Stimulated activated CD4-positive, alpha-beta T cell treated with anti-CD3 and anti-CD28 coated beads, Interleukin-4, amount 100 ng/mL, for 4 hours (primary cell): ENCODE measurements at places on chromosomes 4 and X.

DNA sequence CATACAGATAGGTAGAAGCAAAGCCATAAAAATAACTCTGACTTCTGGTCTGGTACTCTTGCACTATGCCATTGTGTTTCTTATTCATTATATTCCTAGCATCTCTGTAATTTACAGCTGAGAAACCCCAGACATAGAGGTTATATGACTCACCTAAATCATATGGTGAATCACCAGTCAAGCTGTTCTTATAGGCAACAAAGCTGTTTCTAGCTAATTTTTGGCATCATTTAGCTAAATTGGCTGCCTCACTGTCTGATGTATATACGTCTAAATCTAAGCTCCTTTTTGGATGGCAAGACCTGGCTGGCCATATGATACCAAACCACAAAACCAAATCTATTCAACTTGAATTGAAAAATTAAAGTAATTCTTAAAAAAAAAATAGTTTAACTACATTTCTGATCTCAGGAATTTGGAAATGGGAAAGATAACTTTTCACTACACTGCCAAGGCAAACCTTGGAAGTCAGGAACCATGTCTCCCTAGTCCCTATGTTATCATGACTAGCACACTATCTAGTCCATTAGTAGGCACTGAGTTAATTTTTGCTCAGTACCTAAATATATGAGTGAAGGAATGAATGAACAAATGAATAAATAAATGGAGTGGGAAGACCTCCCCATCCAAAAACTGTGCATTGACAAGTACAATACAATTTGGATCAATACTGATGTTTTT, 41.3 kb upstream of the STAG2 start:
- no peak for DNase-seq

- DNase-seq = no peak
Observed at GRCh38 chrX:107729558-107730297, 45.9 kb downstream of the TSC22D3 start.

DNA sequence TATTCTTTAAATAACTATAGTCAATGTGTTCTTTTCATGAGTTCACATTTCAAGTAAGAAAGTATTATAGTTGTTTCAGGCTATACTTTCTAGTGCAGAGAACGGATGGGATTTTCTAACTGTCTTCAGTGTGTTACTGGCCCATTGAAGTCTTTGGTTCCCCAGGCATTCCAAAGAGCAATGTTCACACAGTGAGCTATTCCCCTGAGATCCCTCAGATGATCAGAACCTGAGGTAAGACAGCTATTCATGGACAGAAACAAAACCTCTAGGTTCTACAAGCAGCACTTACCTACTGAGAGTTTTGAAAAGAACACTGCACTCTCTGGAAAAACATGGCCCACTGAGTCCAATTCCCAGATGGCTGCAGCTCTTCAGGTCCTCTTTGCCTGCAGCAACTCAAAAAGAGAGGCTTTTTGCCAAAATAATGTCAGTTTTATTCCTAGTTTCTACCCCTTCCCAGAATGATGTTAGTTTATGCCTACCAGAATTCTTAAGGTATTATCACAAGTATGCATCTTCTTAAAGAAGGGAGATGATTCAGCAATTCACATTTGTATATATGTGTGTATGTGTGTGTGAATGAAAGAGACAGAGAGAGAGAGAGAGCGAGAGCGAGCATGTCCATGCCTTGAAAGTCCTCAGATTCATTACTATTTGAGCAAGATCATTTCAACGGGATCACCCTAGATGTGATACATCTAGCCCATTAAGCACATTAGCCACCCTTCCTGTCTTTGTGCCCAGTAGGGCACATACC, 146.1 kb downstream of the PDHA2 start:
- no peak for DNase-seq

DNA sequence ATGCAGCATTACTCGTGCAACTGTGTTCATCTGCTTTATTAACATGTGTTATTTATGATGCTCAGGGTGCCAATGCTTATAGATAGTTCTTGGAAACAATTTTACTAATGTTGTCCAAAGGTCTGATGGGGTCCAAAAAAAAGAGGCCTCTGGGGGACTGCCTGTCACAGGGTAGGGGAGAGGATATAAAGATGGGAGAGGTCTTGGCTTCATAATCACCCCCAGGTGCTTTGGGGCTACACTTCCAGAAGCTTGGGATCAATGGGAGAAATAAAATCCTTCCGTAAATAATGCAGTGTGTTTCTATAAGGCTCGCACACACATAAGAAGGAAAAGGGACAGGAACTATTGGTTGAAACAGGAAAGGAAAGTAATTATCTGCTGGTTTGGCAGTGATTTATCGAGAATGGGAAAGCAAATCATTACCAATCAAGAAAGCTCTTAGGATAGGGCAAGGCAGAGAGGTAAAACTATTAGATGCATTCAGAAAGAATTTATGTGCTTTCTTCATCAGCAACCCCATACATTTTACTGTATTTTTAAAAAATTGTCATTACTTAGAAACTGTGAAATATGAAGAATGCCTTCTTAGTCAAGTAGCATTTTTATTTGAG, 571.3 kb downstream of the PACRGL start:
- DNase-seq = no peak

DNA sequence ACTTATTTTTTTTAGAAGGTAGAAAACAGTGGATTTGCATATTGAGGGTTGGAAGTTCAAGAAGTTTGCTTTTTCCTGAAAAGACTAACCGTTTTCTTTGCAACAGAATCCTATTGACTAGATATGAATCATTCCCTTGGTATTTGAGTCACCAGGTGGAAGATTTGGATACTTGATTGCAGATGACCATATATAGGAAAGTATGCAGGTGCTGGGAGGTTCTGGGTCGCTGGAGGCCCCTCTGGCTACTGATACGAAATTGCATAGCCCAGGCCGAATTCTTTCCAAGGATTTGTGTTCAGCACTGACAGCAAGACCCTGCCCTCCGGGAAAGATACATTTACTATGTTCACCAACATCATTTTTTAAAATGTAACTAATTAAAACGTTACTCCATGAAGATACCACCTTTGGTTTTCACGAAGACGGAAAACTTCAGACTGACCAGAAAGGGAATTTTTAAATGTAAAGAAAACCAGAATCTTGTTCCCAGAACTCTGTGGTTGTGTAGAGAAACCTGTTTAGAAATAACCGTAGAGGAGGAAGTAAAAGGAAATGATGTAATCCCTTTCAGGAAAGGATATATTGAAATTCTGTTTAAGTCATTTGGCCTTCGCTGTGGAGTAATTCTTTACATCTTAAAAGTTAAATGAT, 946 bp downstream of the ANXA3 start:
- no peak for DNase-seq

DNA sequence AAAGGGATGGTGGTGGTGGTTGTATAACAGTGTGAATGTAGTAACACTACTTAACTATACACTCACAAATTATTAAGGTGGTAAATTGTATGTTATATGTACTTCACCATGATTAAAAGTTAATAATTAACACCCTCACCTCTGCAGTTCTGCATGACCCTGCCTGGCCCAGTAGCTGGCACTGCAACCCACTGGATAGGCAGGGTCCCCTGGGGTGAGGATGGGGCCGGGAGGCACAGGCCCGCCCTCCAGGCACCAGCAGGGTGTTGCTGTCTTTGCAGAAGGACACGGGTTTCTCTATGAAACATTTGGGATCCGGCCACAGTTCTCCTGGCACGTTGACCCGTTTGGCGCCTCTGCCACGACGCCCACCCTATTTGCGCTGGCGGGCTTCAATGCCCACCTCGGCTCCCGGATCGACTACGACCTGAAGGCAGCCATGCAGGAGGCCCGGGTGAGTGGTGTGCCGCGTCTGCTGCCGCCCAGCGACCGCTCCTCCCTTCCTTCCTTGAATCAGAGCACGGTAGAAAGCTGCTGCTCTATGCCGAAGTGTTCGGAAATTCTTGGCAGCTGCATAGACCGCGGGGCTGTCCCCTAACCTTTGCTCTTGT, 11.8 kb downstream of the MAN2B2 start:
- no peak for DNase-seq

DNA sequence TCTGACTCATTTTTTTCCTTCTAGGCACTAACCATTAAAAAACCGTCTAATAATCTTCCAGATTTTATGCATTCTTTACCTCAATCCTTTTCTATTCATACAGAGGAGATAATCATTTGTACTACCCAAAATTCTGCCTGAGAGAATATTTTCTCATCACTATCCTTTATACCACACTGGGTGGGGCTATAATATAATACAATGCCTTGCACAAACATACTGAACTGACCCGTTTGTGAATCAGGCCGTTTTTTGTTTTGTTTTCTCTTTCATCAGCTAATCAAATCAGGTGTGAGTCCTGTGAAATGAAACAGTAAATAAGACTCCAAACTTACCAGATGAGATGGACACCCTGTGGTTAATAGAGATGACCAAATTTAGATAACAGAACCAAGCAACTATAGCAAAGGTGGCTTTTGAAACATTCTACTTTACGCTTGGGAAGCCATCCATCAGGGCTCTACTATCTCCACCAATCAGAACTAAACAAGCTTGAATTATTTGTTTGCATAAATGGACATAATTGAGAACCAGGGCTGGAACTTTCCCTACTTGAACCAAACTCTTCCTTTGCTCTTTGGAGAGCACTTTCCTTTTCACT, 573.0 kb downstream of the GABRG1 start:
- DNase-seq = no peak

- peak; percentile 84 for DNase-seq
Observed at GRCh38 chr4:105474099-105474518, 247 bp upstream of the PPA2 start.

GRCh38 chr4:75490155-75490554, 24.0 kb downstream of the RCHY1 start:
- DNase-seq = no peak

GRCh38 chrX:155216940-155217440, 730 bp downstream of the VBP1 start:
- no peak for DNase-seq

DNA sequence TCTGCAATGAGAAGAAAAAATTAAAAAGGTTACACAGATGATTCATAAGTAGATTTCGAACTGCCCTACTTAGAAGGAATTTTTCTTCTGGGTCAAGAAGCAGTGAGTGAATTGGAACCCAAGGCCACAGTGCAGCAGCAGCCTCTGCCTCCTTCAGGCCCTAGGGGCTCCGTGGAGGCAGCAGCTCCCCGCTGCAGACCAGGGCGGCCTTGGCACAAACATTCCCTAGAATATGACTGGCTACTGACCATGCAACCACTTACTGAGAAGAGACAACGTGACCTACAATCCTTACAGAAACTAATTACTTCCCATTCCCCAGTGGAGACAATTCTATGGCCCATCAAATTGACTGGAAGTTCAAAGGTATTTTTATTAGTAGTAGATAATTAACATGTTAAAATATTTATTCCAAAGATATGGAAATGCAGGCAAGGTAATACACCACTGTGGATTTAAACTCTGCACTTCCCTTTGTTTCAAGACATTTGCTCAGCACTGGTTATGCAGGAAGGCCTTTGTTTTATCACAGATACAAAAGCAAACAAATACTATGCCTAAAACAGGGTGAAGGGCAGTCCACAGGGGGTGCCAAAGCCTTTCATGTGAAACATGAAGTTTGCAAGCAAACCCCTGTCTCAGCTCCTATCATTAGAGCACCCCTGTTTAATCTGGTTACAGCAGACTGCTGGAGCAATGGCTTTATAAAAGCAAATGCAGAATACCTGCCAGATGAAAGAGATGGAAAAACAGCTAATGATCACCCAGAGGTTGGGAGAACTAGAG, 59.2 kb downstream of the PCDH19 start:
- no peak for DNase-seq

GRCh38 chr4:67721315-67721769, 20.4 kb upstream of the UBA6 start:
- no peak for DNase-seq

- DNase-seq = no peak
Observed at GRCh38 chrX:41728125-41728524, 4.1 kb downstream of the GPR82 start.

- no peak for DNase-seq
Observed at GRCh38 chr4:73721909-73722308, 18.5 kb upstream of the CXCL8 start.
